ENCODE measurements at places on chromosomes 5 and 9.

- no peak for DNase-seq
Measured at GRCh38 chr9:114518599-114519022, 13.3 kb upstream of the WHRN start.

DNA sequence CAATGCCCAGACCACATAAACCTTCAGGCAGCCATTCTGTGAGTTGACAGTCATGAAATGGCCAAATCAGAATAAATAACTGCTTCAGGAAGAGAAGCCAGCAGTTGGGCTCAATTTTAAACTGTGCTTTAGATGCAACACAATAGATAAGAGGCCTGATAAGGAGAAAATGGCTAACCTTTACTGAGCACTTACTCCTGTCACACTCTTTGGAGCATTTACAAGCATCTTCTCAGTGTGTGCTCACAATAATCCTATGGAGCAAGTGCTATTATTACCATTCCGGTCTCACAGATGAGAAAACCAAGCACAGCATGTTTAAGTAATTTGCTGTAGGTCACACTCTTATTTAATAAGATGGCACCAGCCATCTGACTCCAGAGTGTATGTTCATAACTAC, 11.5 kb upstream of the SH3RF2 start:
- DNase-seq: no peak

DNA sequence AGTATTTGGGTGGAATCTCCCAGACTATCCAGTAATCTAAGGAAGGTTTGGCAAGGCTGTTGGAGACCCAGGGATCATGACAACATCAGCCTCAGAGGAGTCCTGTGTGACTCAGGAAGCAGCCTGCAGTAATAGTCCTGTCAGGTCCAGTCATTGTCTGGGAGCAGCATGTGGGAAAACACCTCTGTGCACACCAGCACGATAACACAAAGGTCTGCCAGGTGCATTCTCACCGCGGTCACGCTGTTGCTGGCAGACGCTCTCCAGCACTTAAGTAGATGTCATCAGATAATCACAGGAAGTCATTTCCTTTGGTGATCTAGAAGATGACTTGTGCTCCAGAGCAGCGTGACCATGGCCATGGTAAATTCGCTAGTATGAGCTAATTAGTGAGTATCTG, 99.2 kb upstream of the IQGAP2 start:
- peak; percentile 45 for DNase-seq

GRCh38 chr5:10735569-10736276, 25.3 kb downstream of the DAP start:
- DNase-seq: no peak

DNA sequence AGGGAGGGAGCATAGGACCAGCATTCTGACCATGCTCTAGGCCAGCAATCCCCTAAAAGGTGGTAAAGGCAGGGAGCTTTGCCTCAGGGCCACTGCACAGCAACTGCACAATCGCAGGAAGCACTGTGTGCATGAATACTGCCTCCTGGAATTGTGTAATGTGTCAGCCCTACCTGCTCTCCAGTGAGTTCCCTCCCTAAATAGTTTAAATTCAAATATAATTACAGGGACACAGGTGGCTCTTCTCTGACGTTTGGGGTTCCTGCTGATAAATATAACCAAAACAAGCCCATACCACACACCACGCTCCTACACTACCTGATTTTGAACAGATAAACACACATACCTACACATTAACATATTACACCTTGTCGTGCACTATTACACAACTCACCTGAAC, 9.0 kb downstream of the BAG1 start:
- no peak for DNase-seq

GRCh38 chr5:51392689-51393199, 9.5 kb downstream of the ISL1 start:
- no peak for DNase-seq

GRCh38 chr9:124251204-124251603, 6.5 kb upstream of the NEK6 start:
- DNase-seq: no peak

DNA sequence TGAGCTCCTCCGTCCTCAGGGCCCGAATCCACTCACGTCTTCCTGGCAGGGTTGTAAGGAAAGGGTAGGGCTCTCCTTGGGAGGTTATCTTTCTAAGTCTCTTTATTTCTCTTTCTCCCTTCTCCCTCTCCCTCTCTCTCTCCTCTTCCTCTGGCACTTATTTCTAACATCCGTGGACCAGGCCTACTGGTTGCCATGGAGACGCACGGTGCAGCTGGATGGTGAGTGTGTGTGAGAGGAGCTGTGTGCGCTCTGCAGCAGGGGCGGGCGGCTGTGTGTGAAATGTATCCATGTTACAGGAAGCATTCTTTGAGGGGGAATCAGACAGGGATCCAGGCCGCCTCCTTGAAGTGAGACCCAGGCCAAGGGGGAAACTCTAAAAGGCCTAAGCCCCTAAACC, 32.2 kb downstream of the PCDH1 start:
- no peak for DNase-seq

GRCh38 chr9:100492952-100493351, 20.0 kb downstream of the TMEFF1 start:
- DNase-seq: no peak

DNA sequence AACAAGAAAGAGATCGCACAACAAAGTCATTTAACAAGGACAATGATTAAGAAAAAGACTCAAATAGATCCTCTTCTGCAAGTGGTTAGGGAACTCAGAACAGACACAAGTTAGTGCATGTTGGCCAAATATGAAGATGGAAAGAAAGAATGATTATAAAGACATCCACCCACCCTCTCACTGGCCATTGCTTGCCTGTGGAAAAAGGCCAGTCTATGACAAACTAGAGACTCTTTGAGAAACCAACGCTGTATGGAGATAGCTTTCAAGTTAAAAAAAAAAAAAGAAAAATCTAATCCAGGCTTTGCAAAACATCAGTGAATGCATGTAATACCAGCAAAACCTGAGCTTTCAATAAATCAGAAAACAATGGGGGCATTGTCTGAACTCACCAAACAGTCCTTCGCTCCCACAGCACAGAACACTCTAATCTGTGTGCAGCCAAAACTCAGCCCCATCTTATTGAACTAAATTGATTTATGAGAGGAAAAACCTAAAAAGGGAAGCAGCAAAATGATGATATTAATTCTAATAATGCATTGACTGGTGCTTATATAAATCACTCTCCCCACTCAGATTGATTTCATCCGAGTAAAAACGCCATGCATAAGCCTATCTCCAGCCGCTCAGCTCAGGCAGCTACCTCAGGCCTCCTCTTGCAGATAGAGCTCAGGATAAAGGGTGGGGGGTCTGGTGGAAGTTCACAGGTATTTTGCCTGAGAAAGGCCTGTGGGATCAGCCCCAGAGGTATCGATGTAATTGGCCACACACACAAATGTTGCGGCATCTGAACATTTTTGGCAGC, 547.1 kb downstream of the CCDC171 start:
- DNase-seq: no peak

DNA sequence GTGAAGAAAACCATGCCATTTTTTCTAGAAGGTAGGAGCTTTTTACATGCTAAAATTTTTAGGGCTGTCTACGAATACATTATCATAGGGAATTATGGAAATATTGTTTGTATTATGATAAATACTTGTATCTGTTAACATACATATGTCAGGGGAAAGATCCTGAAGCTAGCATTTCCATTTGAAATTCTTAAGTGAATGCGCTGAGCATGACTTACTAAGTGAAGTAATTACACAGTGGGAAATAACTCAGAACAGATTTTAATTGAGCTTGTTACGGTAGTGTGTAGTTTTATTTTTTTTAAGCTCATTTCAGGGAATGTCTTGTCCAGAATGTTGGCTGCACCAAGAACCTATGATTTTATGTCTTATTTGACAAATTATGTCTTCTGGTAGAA, 19.1 kb downstream of the TDRD7 start:
- no peak for DNase-seq

DNA sequence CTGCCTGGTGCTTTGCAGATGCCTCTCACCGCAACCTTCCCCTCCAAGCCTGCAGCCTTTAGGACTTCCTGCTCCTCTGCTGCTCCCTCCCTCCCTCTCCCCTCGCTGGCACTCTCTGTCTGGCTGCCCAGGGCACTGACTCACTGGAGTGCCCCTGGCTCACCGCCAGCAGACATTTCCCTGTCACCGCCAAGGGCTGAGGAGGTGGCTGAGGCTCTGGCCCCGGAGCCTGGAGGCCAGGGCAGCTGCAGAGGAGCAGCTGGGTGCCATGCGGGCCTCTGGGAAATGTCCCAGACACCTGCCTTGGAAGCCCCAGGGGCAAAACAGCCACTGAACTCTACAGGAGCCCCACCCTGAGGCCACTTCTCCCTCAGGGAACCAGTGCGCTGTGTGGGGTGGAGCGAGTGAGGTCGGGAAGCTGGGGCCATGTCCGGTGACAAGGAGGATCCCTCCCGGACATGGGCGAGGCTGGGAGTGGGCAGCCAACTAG, 53.4 kb downstream of the TENT4A start:
- peak; percentile 28 for DNase-seq

- peak; percentile 42 for DNase-seq
Measured at GRCh38 chr5:150129813-150130492, 25.7 kb downstream of the PDGFRB start.

DNA sequence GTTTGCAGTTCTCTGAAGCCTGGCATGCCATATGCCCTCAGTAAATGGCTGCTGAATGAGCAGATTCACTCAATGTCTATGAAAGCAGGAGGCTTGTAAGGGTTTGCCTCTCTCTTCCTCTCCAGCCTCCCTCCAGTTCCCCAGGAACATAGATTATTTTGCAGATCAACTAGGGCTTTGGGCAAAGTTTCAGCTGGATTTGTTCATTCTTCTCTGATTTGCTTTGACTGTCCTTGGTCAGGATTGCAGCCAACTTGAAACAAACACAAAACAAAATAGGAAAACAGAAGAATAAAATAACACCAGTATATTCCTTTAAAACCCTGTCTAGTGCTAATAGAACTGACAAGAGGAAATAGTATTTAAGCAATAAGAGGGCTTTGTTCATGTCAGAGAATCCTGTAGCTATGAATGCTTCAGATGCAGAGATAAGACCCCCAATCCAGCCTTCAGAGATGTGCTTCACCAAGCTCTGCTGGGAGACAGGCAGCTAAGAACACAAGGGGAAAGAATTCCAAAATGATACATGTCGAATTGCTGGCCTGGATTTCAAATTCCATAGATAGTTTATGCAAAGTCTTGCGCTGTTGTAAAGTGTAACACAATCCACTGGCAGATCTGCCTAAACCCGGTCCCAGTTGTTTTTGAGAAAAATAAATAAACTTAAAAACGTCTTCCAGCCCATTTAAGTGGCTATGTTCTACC, 174.3 kb downstream of the PAPPA start:
- DNase-seq: no peak

- DNase-seq: no peak
Measured at GRCh38 chr9:123324767-123325183, 31.2 kb upstream of the CRB2 start.

DNA sequence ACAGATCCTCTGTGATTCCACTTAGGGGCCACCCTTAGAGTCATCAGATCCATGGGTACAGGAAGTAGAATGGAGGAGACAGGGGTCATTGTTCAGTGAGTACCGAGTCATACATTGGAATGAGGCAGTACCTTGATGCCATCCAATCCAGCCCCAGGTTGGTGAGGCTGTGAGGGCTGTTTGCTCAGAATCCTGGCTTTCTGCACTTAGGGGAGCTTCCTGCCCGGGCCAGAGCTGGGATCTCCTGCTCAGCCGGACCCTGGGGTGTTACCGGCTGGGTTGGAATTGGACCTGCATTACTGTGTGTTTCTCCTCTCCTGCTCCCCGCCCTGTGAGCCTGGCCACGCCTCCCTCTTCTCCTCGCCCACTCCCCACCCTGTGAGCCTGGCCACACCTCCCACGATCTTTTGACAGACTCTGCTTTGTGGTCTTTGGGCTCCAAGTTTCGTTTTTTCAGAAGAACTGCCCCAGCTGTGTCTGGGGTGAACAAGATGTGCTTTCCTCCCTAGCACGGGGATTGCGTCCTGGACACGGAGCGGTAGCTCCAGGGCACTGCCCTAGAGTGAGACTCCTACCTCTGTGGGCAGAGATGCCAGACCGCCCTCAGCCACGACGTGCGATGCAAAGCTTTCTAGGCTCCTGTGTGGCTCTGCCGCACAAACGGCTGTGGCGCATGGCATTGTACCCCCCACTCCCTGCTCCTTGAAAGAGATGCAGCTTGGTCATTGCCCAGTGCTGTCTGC, 15.4 kb downstream of the TRAF2 start:
- DNase-seq: peak; percentile 78

GRCh38 chr9:27179245-27179865, 70.3 kb downstream of the TEK start:
- no peak for DNase-seq

- no peak for DNase-seq
Measured at GRCh38 chr9:136761545-136761981, 2.8 kb downstream of the LCN15 start.

DNA sequence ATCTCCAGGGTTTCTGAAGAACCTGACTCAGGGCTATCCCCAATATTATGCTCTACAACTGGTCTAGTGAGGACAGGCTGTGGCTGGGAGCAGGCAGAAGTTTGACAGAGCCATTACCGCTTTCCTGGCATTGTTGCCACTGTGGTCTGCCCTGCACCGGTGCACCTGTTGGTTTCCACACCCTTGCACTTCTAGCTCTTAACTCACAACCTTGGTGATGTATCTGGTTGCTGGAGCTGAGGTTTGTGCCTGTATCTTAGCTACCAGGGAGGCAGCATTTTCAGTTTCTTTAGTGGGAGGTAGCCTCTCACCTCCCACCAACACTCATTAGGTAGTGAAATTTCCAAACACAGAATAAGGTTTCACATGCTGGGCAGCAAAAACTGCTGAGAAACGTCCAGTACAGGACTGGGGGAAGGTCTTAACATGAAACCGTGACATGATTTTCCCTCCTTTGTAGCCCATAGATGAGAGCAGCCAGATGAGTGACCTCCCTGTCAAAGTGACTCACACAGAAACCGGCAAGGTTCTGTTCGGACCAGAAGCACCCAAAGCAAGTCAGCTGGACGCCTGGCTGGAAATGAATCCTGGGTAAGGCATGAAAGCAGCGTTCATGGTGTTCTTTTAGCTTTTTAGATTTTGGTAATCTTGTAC, 57.7 kb downstream of the SMARCA2 start:
- DNase-seq: no peak

DNA sequence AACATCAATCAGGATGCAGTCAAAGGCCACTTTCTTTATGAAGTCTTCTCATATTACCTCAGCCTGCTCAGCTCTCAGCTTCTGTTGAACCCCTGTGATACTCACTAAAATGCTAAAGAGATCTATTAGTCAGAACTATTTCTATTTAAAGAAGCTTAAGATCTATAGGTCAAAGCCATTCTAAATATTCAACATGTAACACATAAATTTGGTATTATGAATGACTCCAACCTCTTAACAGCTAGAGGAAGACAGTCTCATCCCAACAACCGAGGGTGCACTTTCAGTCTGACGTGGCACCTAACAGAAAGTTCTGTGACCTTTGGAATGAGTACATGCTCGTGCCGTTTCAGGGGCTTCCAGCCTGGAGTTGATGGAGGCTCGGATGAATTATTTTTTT, 301.5 kb upstream of the VLDLR start:
- DNase-seq: no peak

Data from CD4-positive, alpha-beta T cell treated with Interleukin-10 for 1 hour (primary cell).